ENCODE measurements at places on chromosomes 7 and 10.

GRCh38 chr7:16841681-16842080 is 36.9 kb upstream of the AGR2 start:
- DNase-seq, result no peak

DNA sequence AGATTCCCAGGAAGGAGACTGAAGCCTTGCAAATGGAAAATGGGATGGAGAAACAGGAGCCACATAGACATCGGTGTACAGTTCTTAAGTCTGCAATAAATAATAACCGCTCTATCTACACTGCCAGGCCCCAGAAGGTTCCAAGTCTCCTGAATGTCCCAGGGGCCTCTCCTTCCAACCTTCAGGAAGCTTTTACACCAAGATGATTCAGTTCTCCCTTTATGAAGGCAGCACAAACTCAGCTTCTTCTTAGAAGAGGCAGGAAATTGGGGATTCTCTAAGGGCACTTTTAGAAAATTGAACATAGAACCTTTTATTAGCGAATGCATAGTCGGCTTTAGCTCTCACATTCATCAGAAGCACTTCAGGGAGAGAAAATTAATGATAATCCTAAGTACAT is 130.8 kb upstream of the LYZL1 start:
- no peak for DNase-seq

GRCh38 chr10:78570633-78571235 is 498.0 kb upstream of the ZMIZ1 start:
- DNase-seq, result no peak

- no peak for DNase-seq
Measured at GRCh38 chr7:131279044-131279443, 48.6 kb upstream of the MKLN1 start.

DNA sequence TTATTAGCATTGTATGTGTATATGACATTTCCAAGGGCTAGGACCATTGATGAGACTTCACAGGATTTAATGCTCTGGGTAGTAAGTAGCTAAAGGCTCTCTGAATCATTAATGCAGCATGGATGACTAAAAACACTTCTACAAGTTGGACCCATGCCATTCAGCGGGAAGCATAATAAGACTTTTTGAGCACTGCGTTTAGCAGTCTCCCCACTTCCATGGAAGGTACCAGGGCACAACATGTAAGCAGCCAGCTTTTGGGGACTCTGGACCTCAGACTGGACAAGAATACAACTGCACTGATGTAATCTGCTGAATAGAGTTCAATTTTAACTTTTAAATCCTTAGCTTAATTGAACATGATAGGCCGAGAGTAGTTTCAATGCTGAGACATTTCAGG is 191.7 kb upstream of the IMMP2L start:
- DNase-seq, result no peak

Measured in T follicular helper cell (primary cell).